ENCODE measurements at places on chromosomes 1 and 21.

DNA sequence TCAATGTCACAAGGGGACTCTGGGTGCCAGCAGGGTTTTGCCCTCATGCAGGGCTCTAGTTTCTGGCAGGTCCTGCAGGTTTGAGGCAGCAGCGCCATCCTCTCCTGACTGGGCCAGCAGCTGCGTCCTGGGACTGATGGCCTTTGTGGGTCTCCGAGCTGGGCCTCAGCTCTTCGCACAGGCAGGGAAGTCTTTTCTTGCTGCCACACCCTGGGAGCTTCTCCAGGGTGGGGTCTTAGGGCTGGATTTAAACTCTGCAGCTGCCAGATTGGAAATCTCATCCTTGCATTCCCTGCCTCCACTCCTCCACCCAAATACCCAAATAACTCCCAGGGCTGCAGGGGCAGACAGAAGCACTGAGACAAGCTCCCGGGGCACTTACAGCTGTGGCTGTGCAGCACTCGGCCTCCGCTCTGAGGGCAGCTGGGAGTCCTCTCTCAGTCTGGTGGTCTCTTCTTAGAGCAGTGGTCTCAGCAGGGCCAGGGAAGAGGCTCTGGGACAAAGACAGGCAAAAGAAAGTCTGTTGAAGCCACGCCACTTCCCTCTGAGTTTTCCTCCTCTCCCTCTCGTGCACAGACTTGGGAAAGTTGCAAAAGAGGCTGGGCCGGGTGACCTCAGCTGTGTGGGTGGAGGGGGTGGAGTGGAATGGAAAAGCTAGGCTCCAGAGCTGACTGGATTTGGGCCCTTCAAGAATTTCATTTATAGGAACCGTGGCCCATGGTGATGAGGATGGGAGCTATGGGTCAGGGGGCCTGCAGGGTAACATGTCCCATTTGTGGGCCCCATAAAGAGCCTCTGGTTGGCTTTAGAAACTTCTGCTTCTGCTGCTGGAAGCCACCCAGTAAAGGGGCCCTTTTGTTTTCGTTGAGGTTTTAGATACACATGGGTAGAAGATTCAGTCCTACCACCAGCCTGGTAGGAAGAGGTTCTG lies at the start of gene RAB7B:
RAB7B (minus strand) TSS at position 525 of the 931 bp plus-strand sequence. CDS start 9,260 bp downstream, outside the sequence.
- DNase-seq = no peak

GRCh38 chr1:26538480-26539412 lies 9.2 kb downstream of the RPS6KA1 start:
- DNase-seq = no peak

- no peak for DNase-seq
These were observed 6.6 kb downstream of the SLX9 start for GRCh38 chr21:44946254-44947041.

GRCh38 chr1:245983294-245983967 lies 523.6 kb downstream of the SMYD3 start:
- DNase-seq = no peak

GRCh38 chr1:10782491-10783244 lies 13.8 kb downstream of the CASZ1 start:
- no peak for DNase-seq

DNA sequence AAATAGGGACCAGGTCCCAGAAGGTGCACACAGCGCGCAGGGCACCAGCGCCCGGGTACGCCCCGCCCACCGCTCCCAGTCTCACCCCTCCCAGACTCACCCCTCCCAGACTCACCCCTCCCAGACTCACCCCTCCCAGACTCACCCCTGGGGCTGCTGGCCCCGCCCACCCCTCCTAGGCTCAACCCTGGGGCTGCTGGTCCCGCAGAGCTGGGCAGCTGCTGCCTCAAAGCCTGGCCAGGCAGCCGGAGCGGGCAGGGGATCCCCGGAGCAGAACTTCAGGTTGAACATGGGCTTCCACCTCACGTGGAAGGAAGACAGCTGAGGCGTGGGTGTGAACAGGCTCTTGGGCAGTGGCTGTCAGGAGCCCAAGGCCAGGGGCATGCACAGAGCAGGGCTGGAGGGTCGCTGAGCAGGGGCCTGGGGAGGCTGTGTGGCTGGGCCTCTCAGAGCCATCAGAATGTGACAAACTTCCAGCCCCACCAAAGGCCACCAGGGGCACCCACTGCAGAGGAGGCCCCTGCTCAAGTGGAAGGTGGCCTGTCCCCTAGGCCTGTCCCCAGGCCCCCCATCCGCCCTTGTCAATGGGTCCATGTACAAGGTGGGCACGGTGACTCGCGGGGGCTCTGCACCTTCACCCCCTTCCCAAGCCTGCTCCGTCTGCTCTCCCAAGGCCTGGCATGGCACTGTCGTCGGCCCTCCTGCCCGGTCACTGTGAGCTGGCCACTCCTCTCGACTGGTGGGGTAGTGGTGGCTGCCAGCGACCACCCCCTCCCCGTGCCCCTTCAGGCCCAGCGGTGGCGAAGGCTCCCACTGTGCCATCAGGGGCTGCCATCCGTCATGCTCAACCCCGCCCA lies 20.4 kb upstream of the SUMO3 start:
- peak; percentile 71 for DNase-seq
